ENCODE measurements at places on chromosomes 4 and X.

- DNase-seq: no peak
Observed at GRCh38 chr4:40916880-40917279, 167.1 kb downstream of the NSUN7 start.

- DNase-seq: no peak
Observed at GRCh38 chr4:7510538-7510937, 75.8 kb upstream of the PSAPL1 start.

DNA sequence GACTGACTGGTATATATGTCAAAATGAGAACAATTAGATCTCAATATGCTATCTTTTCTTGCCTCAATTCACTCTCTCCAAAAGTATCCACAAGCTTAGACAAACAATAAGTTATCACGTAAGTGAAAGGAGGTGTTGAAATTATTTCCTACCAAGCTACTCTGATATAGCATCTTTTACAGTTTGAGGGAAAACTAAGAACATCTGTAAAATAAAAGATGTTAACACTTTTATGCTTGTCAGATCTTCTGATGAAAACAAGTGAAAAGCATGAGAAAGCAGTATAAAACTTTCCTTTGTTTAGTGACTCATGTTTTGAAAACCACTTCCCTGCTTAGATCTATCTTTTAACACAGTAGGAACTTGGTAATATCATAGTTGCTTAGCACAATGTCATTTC, 8.4 kb upstream of the MAB21L2 start:
- no peak for DNase-seq

DNA sequence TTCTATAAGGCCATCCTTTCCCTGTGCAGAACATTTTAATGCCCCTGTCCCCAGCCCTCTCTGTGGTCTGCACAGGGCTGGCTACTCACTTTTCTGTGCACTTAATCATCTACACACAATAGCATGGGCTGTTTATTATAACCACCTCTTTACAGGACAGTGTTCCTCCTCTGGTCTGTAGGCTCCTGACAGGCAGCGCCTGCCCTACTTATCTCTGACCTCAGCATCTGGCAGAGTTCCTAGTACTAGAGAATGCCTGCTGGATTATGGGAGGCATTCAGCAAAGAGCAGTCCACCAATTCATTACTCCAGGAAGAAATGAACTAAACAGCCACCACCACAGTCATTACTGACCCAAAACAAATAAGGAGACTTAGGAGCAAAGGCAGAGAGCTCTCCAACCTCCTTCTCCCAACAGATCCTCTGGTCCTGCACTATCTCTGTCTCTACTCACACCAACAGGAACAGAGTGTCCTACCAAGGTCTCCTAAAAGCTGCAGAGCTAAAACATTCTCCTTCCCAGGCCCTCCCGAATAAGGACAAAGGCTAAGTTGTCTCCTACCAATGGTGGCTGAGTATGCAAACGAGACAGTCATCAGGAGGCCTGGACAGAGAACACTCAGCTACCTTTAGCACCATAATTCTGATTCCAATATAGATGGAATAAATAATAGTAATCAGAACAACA, 279.2 kb downstream of the QDPR start:
- DNase-seq: no peak

DNA sequence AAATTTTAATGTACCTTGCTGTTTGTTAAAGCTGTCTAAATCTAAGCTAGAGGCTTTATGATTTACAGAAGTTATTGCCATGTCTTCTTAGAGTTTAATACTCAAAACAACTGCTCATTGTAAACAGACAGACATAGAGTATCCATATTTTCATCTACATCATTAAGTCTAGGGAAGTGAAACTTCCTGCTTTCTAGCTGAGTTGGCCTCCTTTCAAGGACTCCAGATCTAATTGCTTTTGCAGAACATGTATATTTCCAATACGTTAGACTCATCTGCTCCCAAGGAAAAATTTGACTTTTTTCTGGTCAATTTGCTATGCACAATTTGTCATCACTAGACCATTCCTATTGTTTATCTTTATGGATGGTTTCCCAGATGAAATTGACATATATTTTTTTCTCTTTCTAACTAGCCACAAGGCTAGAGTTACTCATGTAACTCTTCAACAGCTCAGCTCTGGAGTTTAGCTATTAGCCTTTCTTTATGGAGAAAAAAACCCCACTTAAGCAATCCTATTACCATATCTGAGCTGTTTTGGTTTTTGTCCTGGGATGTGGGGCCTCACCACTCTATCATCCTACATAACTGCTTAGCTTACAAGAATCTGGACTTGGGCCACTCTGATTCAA, 122.9 kb downstream of the PPA2 start:
- DNase-seq: no peak

GRCh38 chr4:157792716-157793115, 380.1 kb downstream of the GASK1B start:
- no peak for DNase-seq

DNA sequence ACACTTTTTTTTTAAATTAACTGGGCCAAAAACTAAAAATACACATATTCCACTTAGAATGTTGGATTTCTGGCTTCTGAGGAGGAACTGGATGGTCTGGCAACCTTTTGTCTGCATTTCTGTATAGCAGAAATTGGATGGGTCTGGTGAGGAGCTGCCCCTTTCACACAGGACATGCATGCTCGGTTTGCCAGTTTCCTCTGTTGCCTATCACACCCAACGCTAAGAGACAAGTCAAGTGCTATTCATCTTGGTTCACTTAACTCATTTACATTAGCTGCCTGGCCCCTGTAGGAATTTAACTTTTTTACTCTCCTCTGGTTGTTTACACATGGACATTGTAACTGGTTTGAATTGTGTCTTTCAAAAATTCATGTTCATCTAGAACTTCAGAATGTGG, 195.7 kb downstream of the PACRGL start:
- no peak for DNase-seq

DNA sequence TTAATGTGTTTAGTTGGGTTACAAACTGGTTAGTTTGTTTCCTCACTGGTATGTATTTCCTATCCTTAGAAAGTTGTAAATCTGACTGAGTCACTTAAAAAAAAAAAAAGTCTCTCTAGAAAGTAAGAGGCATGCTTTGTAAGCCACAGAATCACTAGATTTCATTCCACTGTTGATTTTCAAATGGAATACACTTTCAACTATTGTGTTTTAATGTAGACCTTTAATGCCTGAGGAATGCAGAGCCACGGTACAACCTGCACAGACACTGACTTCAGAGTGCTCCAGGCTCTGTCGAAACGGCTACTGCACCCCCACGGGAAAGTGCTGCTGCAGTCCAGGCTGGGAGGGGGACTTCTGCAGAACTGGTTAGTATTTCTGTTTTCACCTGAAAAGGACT, 88.6 kb downstream of the HHIP start:
- no peak for DNase-seq

DNA sequence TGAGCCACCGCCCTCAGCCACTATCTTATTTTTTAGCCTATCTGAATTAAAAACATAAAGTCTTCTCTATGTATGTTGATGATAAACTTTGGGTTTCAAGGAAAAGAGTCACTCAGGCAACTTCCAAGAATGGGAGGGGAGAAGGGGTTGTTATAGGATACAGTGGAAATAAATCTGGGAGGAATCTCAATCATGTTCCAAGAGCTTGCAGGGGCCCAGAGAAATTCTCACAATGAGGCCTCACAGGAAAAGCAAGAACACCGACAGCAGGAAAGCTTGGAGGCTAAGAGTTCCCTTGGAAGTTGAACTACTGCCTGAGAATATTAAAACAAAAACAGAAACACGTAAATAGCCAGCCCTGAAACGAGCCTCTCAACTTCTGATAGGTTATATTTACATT, 384.6 kb upstream of the IGFBP7 start:
- DNase-seq: no peak

GRCh38 chr4:123463869-123464268, 67.3 kb downstream of the SPRY1 start:
- DNase-seq: no peak

DNA sequence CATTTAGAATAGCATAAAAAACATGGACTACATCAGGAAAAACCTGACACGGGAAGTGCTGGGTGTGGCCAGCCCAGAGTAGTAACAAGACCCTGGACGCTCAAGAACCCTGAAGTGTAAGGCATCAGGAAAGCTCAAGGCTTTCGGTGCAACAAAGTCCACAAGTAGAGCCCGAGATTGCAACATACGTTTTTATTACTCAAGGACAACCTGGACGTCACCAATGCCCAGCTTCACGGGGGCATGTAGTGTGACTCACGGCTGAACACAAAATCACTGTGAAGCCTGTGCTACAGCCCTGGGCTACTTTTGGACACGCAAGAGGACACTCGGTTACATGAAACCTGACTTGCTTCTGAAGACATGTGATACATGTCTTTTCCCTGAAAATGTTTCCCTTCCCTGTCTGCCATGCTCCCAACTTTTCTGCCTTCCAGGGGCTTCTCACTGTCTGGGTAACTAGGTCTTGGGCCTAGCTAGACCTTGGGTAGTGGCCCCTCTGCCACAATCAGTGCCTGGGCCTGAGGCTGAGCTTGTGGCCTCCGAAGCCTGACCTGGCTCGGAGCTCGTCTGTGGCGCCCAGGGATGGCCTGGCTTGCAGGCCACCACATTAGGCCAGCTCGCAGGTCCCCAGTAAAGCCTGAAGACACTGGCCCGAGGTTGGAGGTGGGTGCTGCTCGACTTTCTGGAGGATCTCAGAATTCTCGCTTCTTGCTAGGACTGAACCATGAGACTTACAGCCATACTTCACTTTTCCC, 9.2 kb downstream of the IRAK1 start:
- no peak for DNase-seq

- no peak for DNase-seq
Observed at GRCh38 chr4:8759987-8760386, 111.7 kb downstream of the HMX1 start.

- no peak for DNase-seq
Observed at GRCh38 chrX:100747090-100747489, 15.2 kb upstream of the SYTL4 start.

DNA sequence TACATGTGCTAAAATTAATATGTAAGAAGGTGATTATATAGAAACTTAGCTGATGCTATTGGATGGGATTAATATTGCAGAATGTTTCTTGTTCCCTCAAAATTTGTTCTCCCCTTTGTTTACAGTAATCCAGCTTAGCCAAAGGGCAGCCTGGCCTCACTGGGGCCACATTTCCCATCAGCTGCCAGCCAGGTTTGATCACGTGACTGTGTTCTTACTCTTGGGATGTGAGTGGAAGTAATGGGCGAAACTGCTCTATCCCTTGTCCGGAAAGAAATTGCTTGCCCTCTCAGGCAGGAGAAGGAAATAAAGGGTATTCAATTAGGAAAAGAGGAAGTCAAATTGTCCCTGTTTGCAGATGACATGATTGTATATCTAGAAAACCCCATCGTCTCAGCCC, 44.1 kb upstream of the FAT1 start:
- no peak for DNase-seq

GRCh38 chr4:142984871-142985585, 138.9 kb upstream of the INPP4B start:
- DNase-seq: no peak

DNA sequence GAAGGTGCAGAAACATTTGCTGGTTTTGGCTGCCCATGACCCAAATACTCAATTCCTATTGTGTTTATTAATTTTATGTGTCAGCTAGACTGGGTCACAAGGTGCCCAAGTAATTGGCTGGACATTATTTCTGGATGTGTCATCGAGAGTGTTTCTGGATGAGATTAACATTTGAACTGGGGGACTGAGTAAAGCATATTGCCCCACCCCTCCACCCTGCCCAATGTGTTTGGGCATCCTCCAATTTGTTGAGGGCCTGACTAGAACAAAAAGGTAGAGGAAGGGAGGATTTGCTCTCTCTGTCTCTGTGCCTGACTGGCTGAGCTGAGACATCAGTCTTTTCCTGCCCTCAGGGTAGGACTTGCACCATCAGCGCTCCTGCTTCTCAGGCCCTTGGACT, 29.7 kb upstream of the LCORL start:
- no peak for DNase-seq

DNA sequence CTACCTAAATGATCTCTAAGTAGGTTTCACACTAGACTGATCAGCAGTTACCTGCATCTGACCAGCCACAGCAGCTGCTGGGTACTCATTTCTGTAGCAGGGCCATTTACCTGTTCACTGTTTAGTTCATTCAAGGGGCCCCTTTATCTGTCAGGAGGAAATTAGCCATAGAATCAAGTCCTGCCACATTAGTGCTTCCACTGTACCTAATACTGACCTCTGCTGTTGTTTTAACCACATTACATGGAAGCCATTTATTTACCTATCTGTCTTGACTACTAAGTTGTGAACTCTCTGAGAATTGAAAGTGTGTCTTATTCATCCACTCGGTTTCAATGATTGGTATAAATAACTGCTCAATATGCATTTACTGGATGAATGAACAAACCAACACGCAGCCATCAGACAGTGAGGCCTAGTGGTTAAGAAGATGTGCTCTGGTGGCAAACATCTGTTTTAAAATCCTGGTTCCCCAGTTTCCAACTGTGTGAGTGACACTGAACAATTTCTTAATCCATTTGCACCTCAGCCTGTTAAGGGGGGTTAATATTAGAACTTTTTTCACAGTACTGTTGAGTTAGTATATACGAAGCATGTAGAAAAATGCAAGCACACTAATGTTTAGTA, 30.0 kb upstream of the ANXA5 start:
- DNase-seq: peak; percentile 41

DNA sequence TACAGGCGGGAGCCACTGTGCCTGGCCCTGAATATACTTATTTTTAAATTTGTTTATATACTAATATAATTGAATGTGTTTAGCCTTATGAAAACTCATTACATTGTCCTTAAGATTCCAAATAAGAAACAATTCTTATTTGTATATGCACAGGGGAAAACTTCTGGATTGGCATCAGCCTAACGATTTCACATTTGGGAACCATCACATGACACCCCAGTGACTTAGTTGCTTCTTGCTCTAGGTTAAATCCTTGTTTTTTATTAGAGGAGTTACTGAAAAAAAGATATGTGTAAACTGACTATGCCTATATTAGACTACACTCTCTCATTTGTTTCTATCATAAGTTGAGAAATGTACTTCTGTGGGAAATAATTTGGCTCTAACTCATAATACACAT, 520.2 kb downstream of the SPRY1 start:
- DNase-seq: no peak

DNA sequence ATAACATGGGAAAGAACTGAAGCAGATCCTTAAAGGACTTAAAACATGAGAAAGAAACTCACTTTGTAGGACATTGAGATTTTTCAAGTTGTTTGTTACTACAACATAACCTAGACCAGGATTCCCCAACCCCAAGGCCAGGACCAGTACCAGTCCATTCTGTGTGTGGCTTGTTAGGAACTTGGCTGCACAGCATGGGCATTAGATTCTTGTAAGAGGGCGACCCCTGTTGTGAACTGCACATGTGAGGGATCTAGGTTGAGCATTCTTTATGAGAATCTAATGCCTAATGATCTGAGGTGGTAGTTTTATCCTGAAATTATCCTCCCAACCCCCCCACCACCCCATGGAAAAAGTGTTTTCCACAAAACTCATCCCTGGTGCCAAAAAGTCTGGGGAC, 566.1 kb downstream of the KCTD8 start:
- DNase-seq: no peak

DNA sequence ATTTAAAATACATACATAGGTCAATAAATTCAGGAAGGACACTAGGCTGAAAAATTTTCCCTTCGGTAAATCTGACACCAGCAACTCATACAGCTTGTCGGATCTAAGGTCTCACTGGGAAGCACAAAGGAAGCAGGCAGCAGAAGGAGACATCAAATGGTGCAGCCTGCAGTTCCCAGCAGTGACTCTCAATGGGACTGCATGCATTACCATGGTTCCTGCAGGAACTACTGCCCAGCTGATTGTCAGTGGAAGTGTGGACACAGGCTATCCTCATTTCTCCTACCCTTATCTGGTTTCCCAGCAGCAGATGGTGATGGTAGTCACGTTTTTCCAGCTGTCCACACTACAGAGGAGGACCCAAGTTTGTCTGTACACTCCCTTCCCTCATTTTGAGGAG, 113.3 kb downstream of the PPP1R2C start:
- no peak for DNase-seq

- DNase-seq: no peak
Observed at GRCh38 chrX:131621650-131622049, 77.8 kb downstream of the OR13H1 start.

Measured in CD4-positive, alpha-beta T cell treated with Interleukin-6 at 100 ng/mL for 8 hours (primary cell).